DMS53 (cell line): ENCODE measurements at places on chromosomes 3 and 15.

GRCh38 chr3:73708956-73709355, 84.2 kb upstream of the PDZRN3 start:
- DNase-seq = no peak

GRCh38 chr15:61403884-61404283, 174.8 kb upstream of the RORA start:
- DNase-seq = no peak

GRCh38 chr3:52962160-52962559, 64.8 kb upstream of the STIMATE start:
- DNase-seq = no peak

GRCh38 chr3:48692551-48692950, 6.8 kb upstream of the NCKIPSD start:
- DNase-seq = no peak

GRCh38 chr3:12194669-12195161, 36.0 kb upstream of the TIMP4 start:
- peak; percentile 49 for DNase-seq

GRCh38 chr3:187736418-187736871, 8.8 kb downstream of the BCL6 start:
- DNase-seq = peak; percentile 86

DNA sequence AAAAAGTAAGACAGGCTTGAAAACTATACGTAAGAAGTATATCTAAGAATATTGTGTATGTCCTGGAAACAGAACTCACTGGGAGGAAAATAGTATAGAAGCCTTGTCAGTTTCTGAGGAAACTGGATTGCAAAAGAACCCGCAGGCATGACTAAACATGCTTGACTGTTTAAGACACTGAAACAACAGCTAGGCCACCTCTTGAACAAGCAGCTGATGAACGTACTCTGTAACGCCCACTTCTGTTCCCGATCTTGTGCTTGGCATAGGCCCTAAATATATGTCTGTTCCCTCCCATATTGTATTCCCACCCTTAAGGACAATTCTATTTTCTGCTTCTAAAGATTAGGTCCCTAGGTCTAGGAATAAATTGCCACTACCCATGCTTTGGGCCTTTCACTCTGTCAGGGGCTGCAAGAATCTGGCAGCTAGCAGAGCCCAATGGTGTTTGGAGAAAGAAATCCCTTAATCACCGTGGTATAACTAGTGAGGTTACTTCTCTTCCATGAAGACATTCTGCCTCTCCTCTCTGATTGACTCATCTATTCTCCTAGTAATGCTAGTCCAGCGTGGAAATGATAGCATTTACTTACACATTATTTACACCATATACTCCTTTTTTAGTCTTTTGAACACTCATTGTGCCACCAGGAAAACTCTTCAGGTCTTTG, 46.2 kb downstream of the CD200 start:
- DNase-seq = no peak

DNA sequence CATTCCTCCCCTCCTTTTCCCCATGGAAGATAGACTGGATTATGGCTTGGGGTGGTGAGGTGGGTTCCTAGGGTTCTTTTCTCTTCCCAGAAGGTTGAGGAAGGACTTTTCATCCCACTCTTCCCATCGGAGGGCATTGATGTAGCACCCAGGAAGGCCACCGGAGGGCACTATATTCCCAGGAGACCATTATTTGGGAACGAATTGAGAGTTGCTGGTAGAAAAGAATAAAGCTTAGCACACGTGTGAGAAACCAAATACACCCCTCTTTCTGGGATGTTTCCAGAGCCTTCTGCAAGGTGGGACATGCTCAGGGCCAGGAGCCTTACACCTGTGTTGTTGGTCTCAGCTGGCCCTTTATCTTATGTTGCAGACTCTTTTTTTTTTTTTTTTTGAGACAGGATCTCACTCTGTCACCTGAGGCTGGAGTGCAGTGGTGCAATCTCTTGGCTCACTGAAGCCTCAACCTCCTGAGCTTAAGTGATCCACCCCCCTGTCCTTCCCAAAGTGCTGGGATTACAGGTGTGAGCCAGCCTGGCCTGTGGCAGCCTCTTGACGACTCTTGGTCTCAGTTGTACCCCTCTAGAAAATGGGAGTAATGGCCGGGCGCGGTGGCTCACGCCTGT, 6.3 kb upstream of the CDC25A start:
- DNase-seq = peak; percentile 73

- peak; percentile 60 for DNase-seq
Measured at GRCh38 chr3:123390865-123391600, 57.9 kb downstream of the ADCY5 start.

DNA sequence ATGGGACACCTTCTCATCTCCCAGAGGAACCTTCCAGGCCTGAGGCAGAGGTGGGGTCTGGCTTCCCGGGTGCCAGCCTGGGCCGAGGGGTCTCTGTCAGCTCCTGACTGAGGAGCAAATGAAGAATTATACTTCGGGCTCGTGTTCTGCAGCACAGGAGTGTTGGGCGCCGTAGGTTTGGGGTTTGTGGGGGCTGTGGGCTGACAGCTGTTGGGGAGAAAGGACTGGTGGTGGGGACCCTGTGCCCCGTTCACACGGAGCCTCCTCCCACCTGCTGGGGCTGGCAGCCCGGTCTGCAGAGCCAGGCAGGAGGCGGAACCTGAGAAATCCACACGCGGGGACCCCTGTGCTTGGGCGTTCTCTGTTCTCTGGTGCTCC, 59.7 kb downstream of the ADAMTS7 start:
- no peak for DNase-seq

DNA sequence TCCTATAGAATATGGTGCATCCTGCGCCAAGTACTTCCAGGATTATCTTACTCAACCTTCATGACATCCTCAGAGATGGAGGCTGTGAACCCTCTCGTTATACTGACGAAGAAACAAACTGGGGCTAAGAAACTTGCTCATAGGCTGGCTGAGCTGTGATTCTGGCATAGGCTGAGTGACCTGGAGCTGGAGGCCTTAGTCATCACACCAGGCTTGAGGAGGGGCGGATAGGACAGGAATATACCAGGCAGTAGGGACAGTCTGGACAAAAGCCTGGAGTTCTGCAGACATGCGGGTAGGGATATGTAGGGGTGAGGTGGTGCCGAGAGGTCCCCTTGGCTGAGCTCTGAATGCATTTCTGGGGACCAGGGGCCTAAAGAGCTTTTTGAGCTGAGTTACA, 18.1 kb downstream of the HEMK1 start:
- no peak for DNase-seq

DNA sequence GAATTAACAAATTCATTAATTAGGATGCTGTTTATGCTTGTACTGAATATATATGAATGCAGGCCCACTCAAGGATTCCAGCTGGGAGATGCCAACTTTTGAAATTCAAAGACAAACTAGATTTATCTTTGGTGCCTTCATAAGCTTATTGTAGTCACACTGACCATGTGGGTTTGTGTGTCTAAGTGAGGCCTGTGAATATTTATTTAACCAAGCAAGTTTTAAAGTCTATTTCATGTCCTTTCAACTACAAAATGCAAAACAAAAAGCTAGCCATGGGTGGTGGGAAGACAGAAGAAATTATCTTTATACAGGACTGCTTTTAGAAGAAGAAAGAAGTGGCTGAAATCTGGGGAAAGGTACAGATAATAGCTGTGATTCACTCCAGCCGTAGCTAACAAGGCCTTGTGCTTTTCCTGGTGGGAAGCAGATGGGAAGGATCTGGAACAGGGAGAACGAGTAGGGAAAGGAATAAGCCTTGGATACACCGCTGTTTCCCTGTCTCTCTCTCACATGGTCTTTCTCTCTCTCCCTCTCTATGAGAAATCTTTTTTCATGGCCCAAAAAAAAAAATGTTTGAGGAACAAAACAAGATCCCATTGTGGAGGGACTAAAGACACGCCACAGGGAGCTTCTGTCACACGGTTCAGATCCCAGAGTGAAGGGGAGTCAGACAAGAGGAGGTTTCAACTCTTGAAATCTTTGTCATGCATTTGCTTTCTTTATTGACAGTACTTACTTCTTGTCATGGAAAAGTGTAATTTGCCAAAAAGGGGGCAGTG, 225.5 kb downstream of the RORA start:
- DNase-seq = no peak

DNA sequence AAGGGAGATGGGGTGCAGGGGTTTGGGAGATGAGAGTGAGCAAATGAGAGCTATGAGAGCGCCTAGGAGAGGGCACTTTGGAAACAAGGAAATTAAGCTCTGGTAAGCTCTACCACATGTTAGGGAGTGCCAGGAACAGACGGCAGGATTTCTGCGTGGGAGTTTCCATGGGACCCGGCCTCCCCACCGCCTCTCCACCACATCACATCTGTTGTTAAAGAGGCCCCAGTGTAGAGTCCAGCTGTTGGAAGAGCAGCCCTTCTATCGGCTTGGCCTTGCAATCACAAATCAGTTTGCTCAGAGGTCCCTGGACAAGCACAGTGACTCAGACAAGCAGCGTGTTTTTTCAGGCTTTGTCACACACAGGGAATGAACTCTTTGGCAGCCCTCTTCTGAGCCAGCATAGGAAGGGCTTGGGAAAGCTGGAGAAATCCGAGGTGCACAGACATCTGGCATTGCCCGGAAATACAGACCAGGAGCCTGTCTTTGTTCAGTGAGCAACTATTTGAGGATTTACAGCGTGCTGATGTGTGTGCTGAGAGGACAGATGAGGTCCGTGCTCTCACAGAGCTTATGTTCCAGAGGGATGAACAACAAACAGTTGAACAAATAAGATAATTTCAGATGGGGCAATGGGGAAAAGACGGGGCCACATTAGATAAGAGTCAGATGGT, 370.6 kb upstream of the PROK2 start:
- DNase-seq = peak; percentile 43

DNA sequence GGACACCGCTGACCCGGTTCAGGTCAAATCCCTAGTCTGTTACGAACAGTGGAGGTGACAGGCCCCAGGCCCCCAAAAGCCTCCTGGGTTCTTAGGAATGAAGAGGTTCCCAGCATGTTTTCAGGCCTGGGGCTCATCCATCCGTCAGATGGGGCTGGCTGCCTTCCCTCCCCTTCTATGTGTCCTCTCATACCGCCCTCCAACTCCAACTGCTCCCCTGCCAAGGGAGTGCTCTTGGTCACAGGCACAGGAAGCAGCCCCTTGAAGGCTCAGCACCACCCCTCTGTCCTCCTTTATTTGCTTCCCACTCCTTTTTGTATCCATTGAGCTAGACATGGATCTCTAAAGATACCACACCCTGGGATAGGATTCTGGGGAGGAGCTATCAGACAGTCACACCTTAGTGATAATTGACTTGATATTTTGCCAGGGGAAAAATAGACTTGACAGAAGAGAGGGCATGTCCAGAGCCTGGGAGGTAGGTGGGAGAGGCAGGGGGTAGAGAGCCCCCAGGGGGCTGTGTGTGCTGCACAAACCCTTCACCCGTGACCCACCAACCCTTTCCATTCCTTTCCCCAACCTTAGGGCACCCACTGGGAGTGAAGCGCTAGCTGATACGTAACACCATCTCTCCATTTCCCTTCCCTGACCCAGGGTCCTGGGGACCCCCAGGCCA, 10.7 kb upstream of the CSPG4 start:
- DNase-seq = peak; percentile 66

DNA sequence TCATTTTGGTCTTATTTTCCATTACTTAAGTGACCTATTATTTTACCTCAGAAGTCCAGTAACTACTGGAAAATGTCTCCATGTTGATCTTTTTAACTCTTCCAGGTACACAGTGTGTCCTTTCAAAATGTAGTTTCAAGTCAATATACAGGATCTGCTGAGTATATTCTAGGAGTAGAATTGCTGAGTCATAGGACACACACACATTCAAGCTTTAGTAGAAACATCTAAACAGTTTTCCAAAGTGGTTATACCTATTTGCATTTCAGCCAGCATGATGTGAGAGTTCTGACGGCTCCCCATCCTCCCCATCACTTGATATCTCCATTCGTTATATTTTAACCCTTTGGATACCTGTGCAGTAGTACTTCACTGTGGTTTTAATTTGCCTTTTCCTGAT, 271.9 kb downstream of the MCTP2 start:
- DNase-seq = peak; percentile 44

- no peak for DNase-seq
Measured at GRCh38 chr3:60160822-60161748, 1090.2 kb downstream of the FHIT start.

DNA sequence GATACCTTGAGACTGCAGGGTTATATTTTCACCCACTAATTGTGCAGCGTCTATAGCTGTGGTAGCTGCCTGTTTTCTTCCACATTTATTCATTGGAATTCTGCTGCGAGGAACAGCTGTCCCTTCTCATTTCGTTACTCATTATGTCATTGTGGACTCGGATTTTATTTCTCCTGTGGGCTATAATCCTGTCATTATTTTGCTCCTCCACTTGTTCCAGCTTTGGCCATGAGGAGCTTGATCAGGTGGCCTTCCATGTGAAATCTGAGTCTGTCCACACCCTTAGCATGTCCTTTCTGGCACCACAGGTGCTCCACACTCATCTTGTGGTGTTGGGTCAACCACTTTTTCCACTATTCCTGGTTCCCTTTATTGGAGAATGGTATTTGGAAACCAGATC, 14.8 kb downstream of the LYSMD4 start:
- DNase-seq = no peak

GRCh38 chr3:44996556-44996969, 20.5 kb downstream of the EXOSC7 start:
- DNase-seq = no peak
